Spinal cord (tissue), 10 donors: ENCODE measurements at places on chromosomes 11 and 22.

DNA sequence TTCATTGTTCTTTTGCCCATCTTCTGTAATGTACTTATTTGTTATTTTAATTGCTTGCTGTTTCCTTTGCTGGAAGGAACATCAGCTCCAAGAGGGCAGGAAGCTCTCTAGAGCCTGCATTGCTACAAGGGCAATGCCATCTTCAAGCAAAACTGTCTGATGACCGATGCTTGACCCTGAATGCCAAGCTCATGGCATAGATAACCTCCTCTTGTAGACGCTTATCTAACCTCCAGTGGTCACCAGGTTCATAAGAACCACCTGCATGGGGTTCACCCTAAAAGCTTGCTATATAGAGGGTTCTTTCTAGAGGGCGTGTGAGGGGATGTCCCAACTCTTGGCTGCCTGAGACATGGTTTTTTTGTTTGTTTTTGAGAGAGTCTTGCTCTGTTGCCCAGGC is 16.5 kb downstream of the FADS3 start:
- H3K27ac ChIP-seq: no peak overlapping the region
- no peak for DNase-seq
- H3K36me3 ChIP-seq: peaks cover 67% of the 10 kb centered on the region
- H3K27me3 ChIP-seq: no peaks in the 10 kb centered on the region
- H3K4me1 ChIP-seq: peaks cover 25% of the 10 kb centered on the region
- H3K4me3 ChIP-seq: no peak overlapping the region

DNA sequence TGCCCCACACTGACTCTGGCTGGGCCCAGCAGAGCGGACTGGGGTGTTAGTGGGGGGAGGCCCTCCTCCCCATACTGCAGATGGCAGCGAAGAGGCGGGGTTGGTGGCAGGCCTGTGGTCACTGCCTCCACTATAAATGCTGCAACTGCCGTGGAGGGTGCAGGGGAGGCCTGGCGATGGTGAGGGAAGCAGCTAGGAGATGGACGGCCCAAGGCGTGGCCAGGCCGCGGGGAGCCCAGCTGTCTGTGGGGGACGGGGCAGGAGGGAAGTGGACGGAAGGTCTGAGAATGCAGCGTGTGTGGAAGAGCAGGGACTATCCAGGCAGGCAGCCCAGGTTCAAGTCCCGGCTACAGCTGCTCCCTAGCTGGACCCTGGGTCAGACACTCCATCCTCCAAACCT is 18.3 kb downstream of the DNAL4 start:
- H3K4me1 ChIP-seq: peaks cover 8% of the 10 kb centered on the region
- peaks cover 42% of the 10 kb centered on the region for H3K36me3 ChIP-seq
- H3K27ac ChIP-seq: no peak overlapping the region
- no peak overlapping the region for H3K4me3 ChIP-seq
- DNase-seq: no peak
- no peaks in the 10 kb centered on the region for H3K27me3 ChIP-seq

DNA sequence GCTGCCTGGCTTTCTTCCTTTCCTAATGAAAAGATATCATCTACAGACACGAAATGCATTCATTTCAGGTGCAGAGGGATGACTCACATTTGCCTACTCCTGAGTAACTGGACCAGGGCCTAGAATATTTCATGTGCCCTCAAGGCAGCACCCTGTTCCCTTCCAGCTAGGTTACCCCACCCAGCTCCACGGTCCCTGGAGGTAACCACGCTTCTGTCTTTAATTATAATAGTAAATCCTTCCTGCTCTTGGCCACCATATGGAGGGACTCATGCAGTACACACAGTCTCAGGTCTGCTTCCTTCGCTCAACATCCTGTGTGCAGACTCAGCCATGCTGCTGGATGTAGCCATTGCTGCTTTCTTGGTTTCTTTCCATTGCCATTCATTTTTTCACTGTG is 22.3 kb downstream of the DHCR7 start:
- no peaks in the 10 kb centered on the region for H3K27me3 ChIP-seq
- H3K4me1 ChIP-seq: no peaks in the 10 kb centered on the region
- H3K27ac ChIP-seq: no peak overlapping the region

GRCh38 chr11:103368145-103368544 is 258.9 kb downstream of the DYNC2H1 start:
- H3K27ac ChIP-seq: no peak overlapping the region
- no peak overlapping the region for H3K4me3 ChIP-seq
- H3K4me1 ChIP-seq: no peaks in the 10 kb centered on the region
- H3K36me3 ChIP-seq: no peaks in the 10 kb centered on the region
- DNase-seq: no peak
- H3K27me3 ChIP-seq: no peaks in the 10 kb centered on the region

DNA sequence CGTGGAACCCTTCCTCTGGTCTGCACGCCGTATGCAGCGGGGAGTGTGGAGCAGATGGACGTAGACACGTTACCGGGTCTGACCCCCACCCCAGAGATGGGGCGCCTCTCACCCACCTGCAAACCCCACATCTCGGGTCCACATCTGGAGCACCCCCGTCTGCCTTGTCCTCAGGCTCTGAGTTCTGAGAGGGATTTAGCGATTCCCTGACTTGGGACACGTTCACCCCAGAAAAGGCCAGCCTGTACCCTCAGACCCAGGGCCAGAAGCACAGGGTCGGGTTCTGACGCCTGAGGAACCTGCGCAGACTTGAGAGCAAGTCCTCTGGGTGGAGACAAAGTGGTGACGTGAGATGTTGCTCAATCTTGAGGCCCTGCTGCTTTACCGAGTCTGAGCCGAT is 1138.5 kb downstream of the BRD1 start:
- H3K27me3 ChIP-seq: no peaks in the 10 kb centered on the region
- no peak for DNase-seq
- peaks cover 49% of the 10 kb centered on the region for H3K36me3 ChIP-seq

- H3K4me3 ChIP-seq: no peak overlapping the region
- H3K4me1 ChIP-seq: peaks cover 10% of the 10 kb centered on the region
- no peak for DNase-seq
- H3K27me3 ChIP-seq: no peaks in the 10 kb centered on the region
- peaks cover 14% of the 10 kb centered on the region for H3K36me3 ChIP-seq
- H3K27ac ChIP-seq: no peak overlapping the region
Observed at GRCh38 chr11:76660533-76661305, 9.8 kb downstream of the LRRC32 start.

GRCh38 chr11:18599739-18600230 is at the start of gene MISFA:
TSS of gene MISFA (plus strand) at chr11:18599789. CDS start at chr11:18599929, 140 bp downstream.
- no peak for DNase-seq
- H3K27ac ChIP-seq: no peak within 1 kb of the TSS
- H3K4me3 ChIP-seq: no peak within 1 kb of the TSS
- no peaks in the 10 kb centered on the region for H3K36me3 ChIP-seq
- no peaks in the 10 kb centered on the region for H3K4me1 ChIP-seq
- no peaks in the 10 kb centered on the region for H3K27me3 ChIP-seq

GRCh38 chr11:11043721-11044120 is 185.9 kb upstream of the ZBED5 start:
- no peak overlapping the region for H3K4me3 ChIP-seq
- no peaks in the 10 kb centered on the region for H3K27me3 ChIP-seq
- no peaks in the 10 kb centered on the region for H3K36me3 ChIP-seq

- no peaks in the 10 kb centered on the region for H3K36me3 ChIP-seq
- no peak overlapping the region for H3K4me3 ChIP-seq
- peaks cover 27% of the 10 kb centered on the region for H3K27me3 ChIP-seq
- H3K4me1 ChIP-seq: peaks cover 6% of the 10 kb centered on the region
- DNase-seq: no peak
Observed at GRCh38 chr11:67577951-67578350, 5.7 kb upstream of the GSTP1 start.

GRCh38 chr22:28243539-28243938 is 324.5 kb upstream of the PITPNB start:
- no peak for DNase-seq
- no peaks in the 10 kb centered on the region for H3K27me3 ChIP-seq
- no peaks in the 10 kb centered on the region for H3K36me3 ChIP-seq
- H3K4me1 ChIP-seq: peaks cover 3% of the 10 kb centered on the region

GRCh38 chr11:35286126-35286525 is 133.2 kb downstream of the SLC1A2 start:
- no peak for DNase-seq
- H3K36me3 ChIP-seq: peaks cover 3% of the 10 kb centered on the region
- no peak overlapping the region for H3K4me3 ChIP-seq
- H3K27ac ChIP-seq: no peak overlapping the region
- no peaks in the 10 kb centered on the region for H3K4me1 ChIP-seq

- no peak overlapping the region for H3K4me3 ChIP-seq
- no peak for DNase-seq
- peaks cover 31% of the 10 kb centered on the region for H3K27me3 ChIP-seq
- peaks cover under 1% of the 10 kb centered on the region for H3K36me3 ChIP-seq
Observed at GRCh38 chr11:67370351-67371076, 2.9 kb downstream of the CLCF1 start.

GRCh38 chr11:92357841-92358240 is 133.2 kb downstream of the FAT3 start:
- no peak overlapping the region for H3K27ac ChIP-seq
- no peaks in the 10 kb centered on the region for H3K27me3 ChIP-seq
- H3K4me1 ChIP-seq: no peaks in the 10 kb centered on the region

- H3K36me3 ChIP-seq: no peaks in the 10 kb centered on the region
- no peaks in the 10 kb centered on the region for H3K27me3 ChIP-seq
- no peak overlapping the region for H3K27ac ChIP-seq
- no peak for DNase-seq
- H3K4me3 ChIP-seq: no peak overlapping the region
Observed at GRCh38 chr22:50045211-50046018, 12.7 kb downstream of the TTLL8 start.

GRCh38 chr11:71326328-71326940 is 74.1 kb upstream of the SHANK2 start:
- H3K27ac ChIP-seq: no peak overlapping the region
- no peaks in the 10 kb centered on the region for H3K36me3 ChIP-seq

DNA sequence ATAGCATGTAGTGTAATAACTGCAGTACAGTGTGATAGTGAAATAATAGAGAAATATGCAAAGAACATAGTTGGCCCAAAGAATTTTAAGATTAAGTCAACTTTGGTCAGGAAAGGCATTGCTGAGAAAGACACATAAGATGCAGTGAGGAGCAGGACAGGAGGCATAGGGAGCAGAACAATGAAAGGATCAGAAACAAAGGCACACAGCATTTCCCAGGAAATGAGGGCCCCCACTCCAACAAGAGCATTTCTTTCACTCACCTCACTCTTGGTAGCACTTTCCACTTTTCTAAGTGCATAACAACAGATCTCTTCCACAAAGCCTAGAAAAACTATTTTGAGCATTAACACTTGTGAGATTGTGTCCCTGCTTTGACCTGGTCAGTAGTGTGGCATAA is 238.4 kb upstream of the FAT3 start:
- no peak for DNase-seq
- H3K36me3 ChIP-seq: no peaks in the 10 kb centered on the region
- H3K27ac ChIP-seq: no peak overlapping the region
- no peaks in the 10 kb centered on the region for H3K27me3 ChIP-seq

DNA sequence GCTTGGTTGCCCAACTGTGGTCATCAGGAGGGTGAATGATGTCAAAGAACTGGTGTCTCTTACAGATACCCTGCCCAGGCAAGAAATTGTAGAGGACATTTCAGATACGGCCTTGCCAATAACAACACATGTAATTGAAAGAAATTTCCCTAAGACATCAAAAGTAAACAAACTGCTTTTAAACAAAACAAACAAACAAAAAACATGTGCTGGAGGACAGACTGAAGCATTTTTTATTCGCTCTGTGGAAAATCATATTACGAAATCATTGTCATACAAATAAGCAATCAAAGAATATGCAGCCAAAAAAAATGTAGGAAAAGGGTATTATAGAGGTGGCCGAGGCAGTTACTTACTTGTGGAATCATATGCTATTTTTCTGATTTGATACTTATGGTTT is 52.1 kb upstream of the MYEOV start:
- peaks cover 7% of the 10 kb centered on the region for H3K4me1 ChIP-seq
- DNase-seq: no peak
- no peaks in the 10 kb centered on the region for H3K36me3 ChIP-seq
- no peak overlapping the region for H3K4me3 ChIP-seq

GRCh38 chr11:130882138-130882551 is 34.1 kb downstream of the SNX19 start:
- no peaks in the 10 kb centered on the region for H3K27me3 ChIP-seq
- H3K27ac ChIP-seq: no peak overlapping the region
- H3K4me1 ChIP-seq: no peaks in the 10 kb centered on the region
- DNase-seq: no peak

GRCh38 chr11:16111690-16112089 is 244.7 kb downstream of the SOX6 start:
- H3K27me3 ChIP-seq: no peaks in the 10 kb centered on the region
- DNase-seq: no peak
- peaks cover 3% of the 10 kb centered on the region for H3K4me1 ChIP-seq
- no peaks in the 10 kb centered on the region for H3K36me3 ChIP-seq
- H3K4me3 ChIP-seq: no peak overlapping the region
- H3K27ac ChIP-seq: no peak overlapping the region

GRCh38 chr11:114449845-114450244 is 10.6 kb downstream of the REXO2 start:
- no peaks in the 10 kb centered on the region for H3K4me1 ChIP-seq
- no peaks in the 10 kb centered on the region for H3K27me3 ChIP-seq
- DNase-seq: no peak
- H3K4me3 ChIP-seq: no peak overlapping the region
- H3K36me3 ChIP-seq: no peaks in the 10 kb centered on the region
